ENCODE measurements at places on chromosomes 12 and 14.

- no peak for DNase-seq
These were observed 39.1 kb upstream of the CCDC63 start for GRCh38 chr12:110807640-110808039.

DNA sequence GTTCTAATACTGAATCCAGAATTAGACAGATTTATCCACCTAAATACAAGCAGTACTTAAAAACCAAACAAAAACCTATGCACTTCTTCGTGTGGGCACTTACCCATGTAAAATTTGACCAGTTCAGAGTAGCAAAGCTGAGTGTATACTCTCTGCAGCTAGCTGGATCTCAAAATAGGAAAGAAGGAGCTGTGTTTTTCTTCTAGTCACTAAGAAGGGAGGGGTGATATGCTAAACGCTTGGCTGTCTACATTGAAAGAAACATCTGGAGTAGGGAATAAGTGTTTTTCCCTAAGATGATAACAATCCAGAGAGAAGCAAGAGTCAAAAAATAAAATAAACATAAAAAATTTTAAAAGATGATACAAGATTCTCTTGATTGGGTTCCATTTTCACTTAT is 20.0 kb downstream of the RBMS2 start:
- DNase-seq = no peak

- no peak for DNase-seq
These were observed 85.4 kb downstream of the NCOR2 start for GRCh38 chr12:124481772-124482566.

DNA sequence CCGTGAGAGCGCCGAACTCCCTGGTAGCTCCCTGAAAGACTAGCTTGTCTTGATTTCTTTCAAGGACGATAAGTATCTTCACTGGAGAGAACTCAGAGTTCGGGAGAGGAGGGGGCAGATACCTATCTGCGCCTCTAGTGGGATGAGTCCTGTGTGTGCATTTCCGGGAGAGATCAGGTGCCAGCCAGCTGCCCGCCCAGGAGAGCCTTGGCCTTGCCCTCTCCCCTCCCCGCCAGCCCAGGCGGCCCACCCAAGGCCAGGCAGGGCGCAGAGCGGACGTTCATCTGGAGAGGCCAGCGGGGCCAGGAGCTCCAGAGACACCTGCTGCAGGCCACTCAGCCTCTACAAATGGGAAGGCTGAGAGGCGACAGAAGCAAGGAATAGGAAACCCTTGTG is 1.0 kb downstream of the CD9 start:
- peak; percentile 60 for DNase-seq

DNA sequence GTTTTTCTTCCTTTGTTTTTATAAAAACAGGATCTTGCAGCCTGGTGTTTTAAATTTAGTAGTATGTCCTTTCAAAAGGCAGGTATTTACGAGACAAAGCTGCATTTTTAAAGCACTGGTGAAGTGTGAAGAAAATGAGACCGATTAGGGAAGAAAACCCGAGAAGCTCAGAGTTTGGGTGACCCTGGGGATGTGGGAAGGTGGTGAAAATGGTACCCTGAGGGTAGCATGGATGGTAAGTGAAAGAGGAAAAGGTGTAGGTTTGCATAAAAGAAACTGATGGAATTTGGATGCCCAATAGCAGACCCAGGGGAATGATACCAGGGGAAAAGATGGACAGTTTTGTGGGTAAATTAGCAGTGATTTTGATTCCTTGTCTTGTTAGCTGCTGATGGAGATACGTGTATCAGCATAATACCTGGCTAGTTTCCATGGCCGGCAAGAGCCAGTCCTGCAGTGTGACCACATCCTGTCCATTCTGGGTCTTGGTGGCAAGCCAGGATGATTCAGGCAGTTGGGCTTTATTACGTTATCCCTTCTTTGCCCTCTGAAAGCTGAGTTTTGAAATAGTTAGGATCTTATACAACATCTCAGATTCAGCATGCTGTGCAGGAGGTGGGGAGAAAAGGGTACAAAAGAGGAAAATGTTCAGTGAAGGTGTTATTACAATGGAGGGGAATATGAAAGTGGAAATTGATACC is 8.9 kb downstream of the BICD1 start:
- peak; percentile 95 for DNase-seq

DNA sequence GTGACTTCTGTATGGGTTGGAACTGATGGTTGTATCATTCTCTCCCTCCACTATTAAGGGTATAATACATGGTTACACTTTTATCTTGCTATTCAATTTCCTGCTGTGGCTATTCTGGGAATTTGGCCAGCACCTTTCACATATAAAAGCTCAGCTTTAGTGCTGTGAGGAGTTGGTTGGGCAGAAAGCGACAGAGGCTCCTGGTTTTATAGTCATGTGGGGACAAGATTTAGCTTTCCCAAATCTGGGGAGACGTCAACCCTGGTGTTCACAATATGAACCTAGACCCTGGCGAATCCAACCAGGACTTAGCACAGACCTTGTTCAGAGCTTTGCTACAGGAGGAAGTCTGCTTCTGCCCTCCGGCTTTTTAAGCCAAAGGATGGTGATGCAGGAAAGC is 36.5 kb downstream of the FOS start:
- no peak for DNase-seq

DNA sequence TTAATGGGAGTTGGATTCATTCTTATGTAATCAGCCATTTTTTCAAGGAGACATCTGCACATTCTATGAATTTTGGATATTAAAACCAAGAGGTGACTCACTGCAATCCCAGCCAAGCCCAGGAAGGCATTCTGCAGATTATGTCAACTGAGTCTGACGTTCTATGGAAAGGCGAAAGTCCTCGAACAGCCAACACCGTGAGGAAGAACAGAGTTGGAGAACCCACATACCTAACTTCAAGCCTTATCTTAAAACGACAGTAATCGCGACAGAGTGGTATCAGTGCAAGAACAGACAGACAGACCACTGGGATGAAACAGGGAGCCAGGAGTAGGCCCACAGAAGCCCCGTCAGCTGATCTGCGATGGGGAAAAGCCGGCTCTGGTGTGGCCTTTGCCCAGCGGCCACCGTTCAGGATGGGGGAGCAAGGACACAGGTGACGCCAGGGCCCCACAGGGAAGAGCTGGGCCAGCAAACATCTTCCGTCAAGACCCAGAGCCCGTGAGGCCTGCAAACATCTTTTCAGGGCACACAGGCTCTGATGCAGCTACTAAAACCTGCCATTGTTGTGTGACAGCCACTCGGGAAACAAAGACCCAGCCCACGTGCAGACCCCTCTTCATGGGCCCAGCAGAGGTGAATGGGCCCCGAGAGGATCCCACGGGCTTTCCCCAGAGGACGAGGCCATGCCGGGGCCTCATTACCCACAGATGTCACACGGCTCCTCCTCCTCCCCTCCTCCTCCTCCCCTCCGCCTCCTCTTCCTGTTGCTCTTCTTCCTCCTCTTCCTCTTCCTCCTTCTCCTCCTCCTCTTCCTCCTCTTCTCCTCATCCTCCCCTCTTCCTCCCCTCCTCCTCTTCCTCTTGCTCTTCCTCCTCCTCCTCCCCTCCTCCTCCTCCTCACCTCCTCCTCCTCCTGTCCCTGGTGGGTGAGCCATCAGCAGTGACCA is 277.6 kb downstream of the ADGRD1 start:
- no peak for DNase-seq

DNA sequence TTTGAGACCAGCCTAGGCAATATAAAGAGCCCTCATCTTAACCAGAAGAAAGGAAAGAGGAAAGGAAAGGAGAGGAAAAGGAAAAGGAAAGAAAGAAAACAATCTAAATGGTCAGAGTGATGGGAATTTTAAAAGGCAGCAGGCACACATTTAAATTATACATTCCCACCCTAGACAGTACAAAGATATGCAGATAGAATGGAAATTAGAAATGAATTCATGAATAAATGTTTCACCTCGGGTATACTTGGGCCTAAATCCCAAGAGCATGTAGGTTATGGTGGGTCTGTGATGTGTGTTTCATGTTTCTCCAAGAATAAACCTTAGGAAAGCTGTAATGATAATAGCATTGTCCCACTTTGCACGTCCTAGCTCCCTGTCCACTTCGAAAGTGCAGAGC is 104.6 kb upstream of the SLCO1C1 start:
- DNase-seq = no peak

DNA sequence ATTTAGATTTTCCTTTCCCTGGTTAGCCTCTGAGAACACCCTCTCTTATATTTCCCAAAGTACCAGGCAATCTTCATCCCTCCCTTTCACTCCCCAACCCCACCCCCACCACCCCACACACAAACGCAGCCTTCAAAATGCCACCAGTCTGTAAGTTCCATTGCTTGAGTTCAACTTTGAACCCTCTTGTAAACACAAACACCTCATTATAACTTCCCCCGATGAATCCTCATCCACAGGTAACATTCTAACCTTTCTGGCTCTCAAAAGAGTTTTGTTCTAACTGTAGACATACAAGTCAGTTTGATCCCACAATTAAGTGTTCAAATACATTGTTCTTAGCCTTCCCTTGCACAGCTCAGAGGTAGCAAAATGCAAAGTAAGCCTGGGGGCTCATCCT is 199.4 kb upstream of the FOXN3 start:
- DNase-seq = no peak

DNA sequence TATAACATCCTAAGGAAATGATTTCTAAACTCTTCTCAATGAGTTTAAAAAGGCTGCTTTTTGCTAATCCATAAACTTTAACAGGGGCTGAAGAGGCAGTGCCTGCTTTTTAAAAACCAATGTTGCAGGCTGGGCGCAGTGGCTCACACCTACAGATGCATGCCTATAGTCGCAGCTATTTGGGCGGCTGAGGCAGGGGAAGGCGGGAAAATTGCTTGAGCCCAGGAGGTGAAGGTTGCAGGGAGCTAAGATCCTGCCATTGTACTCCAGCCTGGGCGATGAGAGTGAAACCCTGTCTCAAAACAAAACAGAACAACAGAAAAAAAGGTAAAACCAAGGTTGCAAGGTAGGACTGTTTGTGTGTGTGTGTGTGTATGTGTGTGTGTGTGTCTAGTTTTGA is 531.2 kb downstream of the DIO2 start:
- no peak for DNase-seq

- DNase-seq = no peak
These were observed 180.3 kb downstream of the CALM1 start for GRCh38 chr14:90576981-90577660.

DNA sequence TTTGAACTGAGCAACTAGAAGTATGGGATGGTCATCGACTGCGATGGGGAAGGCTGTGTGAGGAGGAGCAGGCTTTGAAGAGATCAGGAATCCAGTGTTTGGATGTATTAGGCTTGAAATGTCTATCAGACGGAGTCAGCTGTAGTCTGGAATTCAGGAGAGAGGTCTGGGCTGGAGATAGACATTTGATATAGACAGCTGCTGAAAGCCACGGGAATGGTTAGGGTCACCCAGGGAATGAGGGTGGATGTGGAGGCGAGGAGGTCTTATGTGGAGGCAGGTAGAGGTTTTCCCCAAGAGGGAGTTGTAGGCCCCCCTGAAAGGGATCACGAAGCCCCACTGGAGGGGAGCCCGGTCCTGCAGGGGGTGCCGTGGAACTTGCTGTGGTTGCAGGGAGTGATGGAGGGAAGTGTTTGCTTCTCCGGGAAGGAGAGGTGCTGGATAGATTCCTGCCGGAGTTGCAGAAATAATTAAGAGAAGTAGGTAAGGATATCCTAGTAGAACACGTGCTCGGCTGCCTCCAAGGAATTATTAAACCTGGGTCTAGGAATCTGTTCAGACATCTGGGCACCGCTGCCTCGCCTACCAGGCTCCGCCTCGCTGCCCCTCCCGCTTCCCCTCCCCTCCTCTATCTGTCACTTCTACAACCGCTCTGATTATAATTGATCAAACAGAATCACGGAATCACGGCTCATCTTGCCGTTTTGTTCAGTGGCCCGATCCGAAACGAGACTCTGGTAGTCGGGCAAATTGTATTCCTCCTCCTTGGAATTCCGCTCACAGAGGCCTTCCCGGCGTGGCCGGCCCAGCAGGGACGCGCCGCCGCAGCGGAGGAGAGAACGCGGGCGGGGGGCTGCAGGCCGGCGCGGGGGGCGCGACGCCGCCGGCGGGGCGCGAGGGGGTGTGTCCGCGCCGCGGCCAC is 826 bp upstream of the CACNA1C start:
- no peak for DNase-seq

DNA sequence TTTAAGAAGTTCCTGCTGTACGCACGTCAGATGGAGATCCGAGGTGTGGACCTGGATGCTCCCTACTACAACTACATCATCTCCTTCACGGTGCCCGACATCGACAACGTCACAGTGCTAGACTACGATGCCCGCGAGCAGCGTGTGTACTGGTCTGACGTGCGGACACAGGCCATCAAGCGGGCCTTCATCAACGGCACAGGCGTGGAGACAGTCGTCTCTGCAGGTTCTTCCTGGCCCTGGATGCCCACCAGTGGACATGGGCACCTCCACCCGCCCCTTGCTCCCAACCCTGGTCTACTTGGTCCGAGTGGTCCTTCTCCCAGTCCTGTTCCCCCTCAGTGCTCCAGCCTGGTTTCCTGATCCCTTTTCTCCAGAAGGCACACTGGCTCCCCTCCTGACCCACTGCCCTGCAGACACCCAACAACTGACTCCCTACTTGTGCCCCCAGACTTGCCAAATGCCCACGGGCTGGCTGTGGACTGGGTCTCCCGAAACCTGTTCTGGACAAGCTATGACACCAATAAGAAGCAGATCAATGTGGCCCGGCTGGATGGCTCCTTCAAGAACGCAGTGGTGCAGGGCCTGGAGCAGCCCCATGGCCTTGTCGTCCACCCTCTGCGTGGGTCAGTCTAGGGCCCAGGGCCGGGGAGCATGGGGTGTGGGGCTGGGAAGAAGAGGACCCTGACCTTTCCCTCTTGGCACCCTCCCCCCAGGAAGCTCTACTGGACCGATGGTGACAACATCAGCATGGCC is 32.1 kb upstream of the LRP1-AS start:
- no peak for DNase-seq

- DNase-seq = no peak
These were observed 235.2 kb downstream of the CHST11 start for GRCh38 chr12:104691721-104692556.

GRCh38 chr14:104542871-104543830 is 36.4 kb upstream of the C14orf180 start:
- DNase-seq = no peak

- DNase-seq = no peak
These were observed 195.2 kb downstream of the DAD1 start for GRCh38 chr14:22393796-22394195.

DNA sequence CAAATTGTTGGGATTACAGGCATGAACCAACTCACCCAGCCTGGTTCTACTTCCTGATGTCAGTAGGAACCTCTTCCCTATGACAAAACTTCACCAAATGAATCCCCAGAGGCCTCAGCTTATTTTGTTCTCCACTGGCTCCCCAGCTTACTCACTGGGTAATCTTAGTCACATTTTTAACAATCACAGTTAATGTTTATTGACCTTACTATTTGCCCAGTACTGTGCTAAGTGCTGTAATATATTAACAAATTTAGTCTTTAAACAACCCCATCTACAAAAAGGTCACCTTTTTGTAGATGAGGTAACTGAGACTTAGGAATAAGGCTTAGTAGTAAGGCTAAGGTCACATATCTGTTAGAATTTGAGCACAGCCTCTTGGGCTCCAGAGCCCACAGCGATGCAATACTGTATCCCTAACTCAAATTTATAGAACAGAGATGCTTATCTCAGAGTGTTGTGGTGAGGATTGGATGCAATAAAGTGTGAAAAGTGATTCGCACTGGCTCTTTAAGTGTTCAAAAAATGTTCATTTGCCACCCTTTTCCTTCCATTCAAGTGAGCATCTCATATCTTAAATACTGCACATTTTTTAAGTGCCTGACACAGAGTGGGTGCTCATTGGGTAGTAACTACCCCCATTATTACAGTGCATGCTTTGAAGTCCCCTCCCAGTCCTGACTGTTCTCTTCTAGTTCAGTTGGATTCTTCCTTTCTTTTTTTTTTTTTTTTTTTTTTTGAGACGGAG is 146.4 kb upstream of the ARHGAP5 start:
- peak; percentile 43 for DNase-seq

- no peak for DNase-seq
These were observed at the start of gene MGP for GRCh38 chr12:14885718-14886221. MGP (minus strand) TSS chr12:14885854; CDS start chr12:14885791, 63 bp downstream.

GRCh38 chr12:106080041-106080790 is 58.5 kb downstream of the NUAK1 start:
- DNase-seq = no peak
